ENCODE measurements at places on chromosomes 13 and 19.

DNA sequence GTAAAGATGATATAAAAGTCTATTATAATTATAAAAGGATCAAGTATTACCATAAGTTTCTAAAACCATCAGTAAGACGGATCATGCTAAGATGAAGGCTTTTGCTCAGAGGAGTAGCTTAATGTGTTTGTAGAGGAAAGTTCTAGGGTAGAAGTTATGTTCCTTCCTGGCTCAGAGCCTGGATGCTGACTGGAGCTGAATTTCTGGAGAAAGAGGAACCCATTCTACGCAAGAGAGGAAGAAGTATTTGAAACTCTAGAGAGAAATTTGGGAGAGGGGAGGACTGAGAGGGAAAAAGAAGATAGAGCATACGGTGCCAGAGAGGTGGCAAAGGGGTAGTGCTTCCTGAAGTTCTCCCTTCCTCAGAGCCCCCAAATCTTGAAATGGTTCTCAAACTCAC lies 51.4 kb upstream of the SGCG start:
- DNase-seq: no peak

GRCh38 chr19:48683349-48683748 lies 10.5 kb upstream of the NTN5 start:
- no peak for DNase-seq

DNA sequence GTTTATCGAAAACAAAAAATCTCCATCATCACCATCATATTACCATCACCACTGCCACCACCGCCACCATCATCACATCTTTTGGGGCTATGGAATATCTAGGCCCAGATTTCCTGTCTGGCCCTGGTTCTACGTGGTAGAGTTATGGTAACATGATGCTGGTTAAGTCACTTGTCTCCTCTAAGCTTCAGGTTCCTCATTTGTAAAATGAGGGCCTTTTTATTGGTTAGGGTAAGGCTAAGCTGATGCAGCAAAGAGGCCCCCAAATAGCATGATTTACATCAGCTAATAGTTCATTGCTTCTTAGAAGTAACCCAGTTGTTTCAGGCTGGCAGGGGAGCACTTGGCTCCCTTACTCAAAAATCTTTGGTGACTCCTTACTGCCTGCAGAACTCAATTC lies 37.9 kb downstream of the PCDH8 start:
- no peak for DNase-seq

DNA sequence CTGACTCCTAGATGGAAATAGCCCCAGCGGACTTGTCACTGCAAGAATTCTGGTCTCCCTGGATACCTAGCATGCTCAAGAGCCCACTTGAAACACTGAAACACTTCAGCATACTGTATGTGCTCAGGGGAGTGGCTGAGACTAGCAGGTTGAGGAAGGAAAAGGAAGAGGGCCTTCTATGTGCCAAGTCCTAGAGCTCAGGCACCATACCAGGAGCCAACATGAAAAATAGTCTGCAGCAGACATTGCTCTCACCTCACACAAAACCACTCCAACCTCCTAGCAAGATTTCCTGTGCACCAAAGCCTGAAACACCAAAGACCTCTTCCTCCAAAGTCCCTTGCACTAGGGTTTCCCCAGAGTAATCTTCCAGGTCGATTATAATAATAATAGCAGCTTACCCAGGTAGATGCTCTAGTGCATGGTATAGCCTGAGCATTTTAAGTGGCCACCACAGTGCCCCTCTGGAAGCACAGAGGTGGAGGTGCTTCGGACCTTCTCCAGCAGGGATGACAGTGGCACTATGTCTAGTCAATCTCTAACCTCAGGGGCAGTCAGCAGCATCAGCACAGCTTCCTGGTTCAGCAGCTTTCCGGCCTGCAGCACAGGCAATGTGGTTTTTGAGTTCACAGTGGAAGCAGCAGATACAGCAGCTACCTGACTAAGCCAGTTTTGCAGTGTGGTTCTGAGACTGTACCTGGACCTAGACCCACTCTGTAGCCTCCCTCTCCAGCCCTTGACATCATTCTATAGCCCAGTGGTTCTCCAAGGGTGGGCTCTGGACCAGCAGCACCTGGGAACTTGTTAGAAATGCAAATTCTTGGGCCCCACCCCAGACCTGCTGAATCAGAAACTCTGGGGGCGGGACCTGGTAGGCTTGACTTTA lies 45.6 kb upstream of the UBE2L5 start:
- no peak for DNase-seq

- no peak for DNase-seq
Measured at GRCh38 chr13:93646245-93646644, 419.6 kb downstream of the GPC6 start.

DNA sequence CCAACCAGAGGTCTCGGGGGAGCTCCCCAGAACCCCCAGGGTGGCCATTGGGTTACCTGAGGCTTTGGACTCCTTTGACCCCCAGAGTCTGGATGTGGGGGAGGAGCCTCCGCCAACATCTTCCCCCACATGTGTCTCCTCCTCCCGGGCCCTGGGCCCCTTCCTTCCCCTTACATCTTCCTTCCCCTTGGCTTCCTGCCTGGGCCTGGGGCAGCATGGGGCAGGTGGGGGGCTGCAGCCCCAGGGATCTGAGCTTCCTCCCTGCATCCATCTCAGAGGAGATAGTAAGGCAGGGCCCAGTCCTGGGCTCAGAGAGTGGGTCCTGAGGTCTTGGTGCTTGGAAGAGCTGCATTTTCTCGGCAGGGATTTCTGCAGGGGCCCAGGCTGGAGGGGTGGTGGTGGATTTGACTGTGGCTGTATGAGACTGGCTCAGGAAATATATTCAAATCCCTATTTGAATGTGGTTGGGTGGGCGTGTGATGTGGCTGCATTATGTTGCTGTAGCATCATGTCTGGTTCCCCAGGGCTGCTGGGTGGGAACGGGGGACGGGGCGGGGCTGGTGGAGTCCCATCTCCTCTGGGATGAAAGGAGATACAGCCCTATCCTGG lies 919 bp downstream of the VAV1 start:
- no peak for DNase-seq

Measured in NCI-H748 treated with DMSO at 0.1 percent for 48 hours (cell line).